ENCODE measurements at places on chromosomes 11 and 22.

- DNase-seq: no peak
These were observed 40.6 kb downstream of the LHFPL7 start for GRCh38 chr22:24905909-24906308.

- no peak for DNase-seq
These were observed 45.5 kb downstream of the NRXN2 start for GRCh38 chr11:64677441-64678023.

- DNase-seq: no peak
These were observed 49.9 kb upstream of the SOX6 start for GRCh38 chr11:16406226-16406625.

- DNase-seq: no peak
These were observed 10.7 kb downstream of the RAG1 start for GRCh38 chr11:36578458-36578857.

DNA sequence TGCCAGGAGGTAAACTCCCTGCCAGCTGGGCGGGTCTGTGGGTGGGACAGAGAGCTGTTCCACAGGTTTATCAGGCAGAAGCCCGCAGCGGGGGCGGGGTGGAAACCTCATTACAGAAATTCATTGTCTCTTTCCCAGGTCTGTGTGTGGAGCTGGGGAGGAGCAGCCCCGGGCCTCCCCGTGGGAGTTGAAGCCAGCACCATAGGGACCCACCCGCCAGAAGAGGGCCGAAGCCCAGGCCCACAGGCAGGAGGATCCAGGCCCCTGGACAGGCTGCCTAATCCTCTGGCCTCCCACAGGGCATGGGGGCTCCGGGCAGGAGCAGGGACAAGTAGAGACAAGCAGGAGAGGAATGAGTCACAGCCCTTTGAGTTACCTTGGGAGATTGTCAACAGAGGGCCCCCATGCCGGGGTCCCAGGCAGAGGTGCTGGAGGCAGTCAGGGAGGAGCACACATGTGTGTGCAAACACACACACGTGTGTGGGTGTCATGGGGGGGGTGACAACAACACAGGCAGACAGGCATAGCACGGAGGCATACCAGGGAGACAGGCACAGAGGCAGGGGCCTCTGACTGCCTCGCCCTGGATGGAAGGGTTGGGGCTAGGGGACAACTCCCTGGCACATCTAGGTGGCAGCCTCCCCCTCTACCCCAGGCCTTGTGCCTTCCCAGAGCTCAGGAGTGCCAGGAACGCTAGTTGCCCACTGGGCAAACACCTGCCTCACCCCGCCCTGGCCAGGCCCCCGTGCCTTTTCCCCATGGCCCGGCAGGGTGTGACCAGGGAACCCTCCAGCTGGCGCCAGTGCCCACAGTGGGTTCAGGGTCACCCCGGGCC lies 1.4 kb downstream of the CDC42BPG start:
- DNase-seq: no peak

GRCh38 chr11:75279273-75279672 lies 38.7 kb downstream of the TPBGL start:
- no peak for DNase-seq
